NCI-H774 (cell line): ENCODE measurements at places on chromosomes 5 and 9.

GRCh38 chr9:38035873-38036272 is 33.2 kb downstream of the SHB start:
- DNase-seq, result no peak

GRCh38 chr5:127003798-127004495 is 26.4 kb downstream of the MARCHF3 start:
- DNase-seq, result no peak

- no peak for DNase-seq
These were observed 117.5 kb upstream of the ZNF366 start for GRCh38 chr5:72624641-72625236.

- no peak for DNase-seq
These were observed 180.1 kb downstream of the CACNA1B start for GRCh38 chr9:138057726-138058125.

GRCh38 chr9:131487621-131488031 is 15.1 kb upstream of the POMT1 start:
- no peak for DNase-seq

GRCh38 chr5:98568336-98568735 is 205.1 kb upstream of the RGMB start:
- DNase-seq, result no peak

GRCh38 chr5:180162304-180162661 is 46.7 kb downstream of the RASGEF1C start:
- DNase-seq, result no peak

GRCh38 chr5:124481419-124481818 is 265.0 kb downstream of the ZNF608 start:
- DNase-seq, result no peak

- DNase-seq, result no peak
These were observed 10.8 kb upstream of the NUDT12 start for GRCh38 chr5:103573411-103573810.

- no peak for DNase-seq
These were observed 341.3 kb downstream of the RASEF start for GRCh38 chr9:82721593-82721992.

GRCh38 chr5:165783024-165783423 is 2277.6 kb downstream of the MAT2B start:
- no peak for DNase-seq
